ENCODE measurements at places on chromosomes 7 and 10.

DNA sequence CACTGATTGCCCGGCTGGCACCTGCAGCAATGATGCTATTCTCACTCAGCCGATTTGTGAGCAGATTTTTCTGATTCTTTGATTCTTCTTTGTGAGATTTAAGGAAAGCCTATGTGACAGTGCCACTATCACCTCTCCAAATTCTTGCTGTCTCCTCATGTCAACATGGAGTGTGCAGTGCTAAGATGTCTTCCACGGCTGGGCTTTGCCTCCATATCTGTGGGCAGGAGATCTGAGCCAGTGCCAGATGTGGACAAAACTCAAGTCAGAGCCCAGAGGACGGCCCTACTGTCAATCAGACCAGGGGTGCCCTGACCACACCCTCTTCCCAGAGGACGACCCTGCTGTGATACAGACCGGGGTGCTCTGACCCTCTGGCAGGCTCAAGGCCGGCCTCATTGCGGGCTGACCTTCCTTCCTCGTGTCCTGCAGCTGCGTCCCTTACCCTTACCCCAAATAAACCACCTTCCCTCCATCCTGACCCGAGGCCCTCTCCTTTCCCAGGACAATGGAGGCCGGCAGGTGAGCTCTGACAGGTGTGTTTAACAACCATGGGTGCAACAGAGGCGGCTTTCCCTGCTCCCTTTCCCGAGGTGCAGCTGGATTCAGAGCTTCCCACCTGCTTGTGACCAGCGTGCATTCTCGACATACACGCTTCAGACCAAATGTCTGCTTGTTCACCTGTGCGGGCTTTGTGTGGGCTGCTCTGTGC, 221.4 kb downstream of the ADARB2 start:
- DNase-seq = no peak

- DNase-seq = no peak
Measured at GRCh38 chr7:45968312-45968711, 47.2 kb upstream of the IGFBP3 start.

DNA sequence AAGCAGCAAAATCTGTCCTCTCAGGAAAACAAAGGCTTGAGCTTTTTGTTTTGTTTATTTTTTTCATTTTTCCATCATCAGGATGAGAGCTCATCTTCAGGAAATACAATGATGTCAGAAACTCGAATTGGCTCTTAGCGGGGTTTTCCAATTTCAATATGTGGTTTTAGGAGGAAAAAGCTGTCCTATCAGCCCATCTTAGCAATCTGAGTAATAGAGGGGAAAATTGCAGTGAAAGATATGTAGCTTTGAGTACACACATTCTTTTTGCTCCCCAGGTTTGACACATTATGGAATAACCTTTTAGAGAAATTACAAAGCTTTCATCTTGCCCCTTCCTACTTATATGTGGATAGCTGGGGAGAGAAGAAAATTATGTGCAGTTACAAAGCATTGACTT, 113.6 kb upstream of the MYO3A start:
- DNase-seq = no peak

DNA sequence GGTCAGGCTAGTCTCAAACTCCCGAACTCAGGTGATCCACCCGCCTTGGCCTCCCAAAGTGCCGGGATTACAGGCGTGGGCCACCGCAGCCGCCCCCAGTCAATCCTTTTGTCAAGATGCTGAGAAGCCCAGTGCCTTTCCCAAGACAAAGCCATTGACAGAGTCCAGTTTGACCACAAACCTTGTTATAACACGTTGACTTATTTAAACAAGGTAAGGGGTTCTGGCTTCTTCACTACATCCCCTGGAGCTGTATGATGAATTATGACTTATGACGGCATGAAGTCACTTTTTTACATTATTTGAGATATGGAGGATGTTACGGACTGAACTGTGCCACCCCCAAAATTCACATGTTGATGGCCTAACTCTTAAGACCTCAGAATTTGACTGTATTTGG, 5.8 kb upstream of the SEC61G start:
- no peak for DNase-seq

DNA sequence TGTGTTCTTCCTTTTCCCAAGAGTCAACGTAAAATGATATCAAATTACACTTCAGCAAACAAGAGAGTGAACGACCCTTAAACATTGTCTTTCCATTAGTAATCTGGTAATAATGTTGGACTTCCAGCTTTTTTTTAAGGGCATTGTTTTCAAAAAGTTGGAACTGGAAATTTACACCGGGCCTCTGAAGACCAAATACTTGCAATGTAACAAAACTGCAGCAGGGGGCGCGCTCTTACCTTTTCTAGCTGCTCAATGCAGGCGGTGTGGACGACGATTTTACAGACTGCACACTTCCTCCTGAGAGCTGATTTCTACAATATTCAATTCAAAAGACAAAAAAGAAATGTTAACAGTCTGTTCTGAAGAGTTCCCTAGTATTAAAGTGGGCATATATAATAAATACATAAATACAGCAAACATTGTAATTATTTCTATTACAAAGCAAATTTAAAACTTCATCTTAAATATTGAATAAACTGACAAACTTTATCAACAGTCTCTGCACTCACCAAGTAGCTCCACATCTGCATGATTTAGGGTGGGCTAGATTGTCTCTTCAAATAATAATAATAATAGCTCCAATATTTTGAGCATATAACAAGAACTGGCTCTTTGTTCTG, 190.4 kb downstream of the DGKI start:
- peak; percentile 87 for DNase-seq

DNA sequence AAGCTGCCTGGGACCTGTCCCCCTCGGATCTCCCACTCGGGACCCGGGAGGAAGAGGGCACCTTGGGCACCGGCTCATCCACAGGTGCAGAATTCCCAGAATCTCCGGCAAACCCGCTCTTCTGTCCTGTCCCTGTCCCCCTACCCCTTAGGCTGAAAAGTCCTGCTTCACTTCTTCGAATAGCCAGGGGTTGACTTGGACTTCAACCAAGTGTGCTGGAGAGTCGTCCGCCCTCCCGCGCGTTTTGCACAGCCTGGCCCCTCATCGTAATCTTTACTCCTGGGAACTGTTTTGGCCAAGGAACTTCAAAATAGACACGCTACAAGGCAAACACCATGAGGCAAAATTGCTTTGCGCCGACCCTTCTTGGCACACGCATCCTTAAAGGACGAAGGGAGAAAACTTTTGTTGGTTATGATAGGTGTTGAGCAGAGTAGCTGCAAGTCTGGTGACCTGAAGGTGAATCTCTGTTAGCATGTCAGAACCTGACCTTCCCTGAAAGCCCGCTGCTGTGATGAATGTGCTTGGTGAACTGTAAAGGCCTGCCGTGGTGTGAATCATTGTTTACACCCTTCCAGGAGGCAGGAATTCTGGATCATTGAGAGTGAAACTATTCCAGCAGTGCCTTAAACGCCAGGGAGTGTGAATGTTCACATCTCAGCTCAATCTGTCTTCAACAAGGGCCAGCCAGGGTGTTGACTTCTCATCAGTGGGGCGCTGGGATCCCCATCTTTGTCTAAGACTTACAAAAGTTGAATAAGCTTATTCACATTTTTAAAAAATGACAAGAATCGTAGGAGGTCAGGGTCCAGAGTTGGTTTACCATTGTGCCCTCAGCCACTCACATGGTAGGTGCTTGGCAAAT, 589 bp upstream of the RAPGEF5 start:
- DNase-seq = peak; percentile 1

- no peak for DNase-seq
Measured at GRCh38 chr7:96313940-96314339, 8.0 kb downstream of the SLC25A13 start.

DNA sequence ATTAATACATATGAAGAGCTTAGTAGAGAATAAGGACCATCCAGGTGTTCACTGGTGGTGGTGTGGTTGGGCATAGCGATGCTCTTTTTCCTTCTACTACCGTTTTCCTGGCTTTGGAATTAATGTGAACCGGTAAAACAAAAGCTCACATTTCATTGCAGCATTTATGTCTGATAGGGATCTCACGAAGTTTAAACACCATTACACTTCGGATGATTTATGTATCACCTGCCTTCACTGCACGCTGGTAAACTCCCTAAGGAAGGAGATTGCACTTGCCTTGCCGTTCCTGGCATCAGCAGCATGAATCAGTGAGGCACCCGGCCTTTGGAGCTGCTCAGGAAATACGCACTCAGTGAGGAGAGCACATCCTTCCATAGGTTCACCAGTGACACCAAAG, 47.5 kb downstream of the WIPF3 start:
- no peak for DNase-seq

DNA sequence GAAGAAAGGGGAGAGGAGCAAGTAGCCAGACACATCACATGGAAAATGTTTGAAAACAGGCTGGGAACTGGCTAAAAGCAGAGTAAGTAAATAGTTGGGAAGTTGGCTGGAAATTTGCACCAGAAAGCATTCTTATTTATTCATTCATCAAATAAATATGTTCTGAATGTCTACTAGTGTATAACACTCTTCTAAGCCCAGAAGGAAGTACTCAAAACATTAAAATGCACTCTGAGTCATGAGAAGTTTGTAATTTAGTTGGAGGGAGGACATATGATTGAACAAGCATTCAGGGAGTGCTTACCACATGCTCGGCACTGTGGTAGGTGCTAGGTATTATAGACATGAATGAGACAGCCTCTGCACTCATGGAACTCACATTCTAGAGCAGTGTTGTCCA, 37.0 kb upstream of the CNNM1 start:
- peak; percentile 12 for DNase-seq

DNA sequence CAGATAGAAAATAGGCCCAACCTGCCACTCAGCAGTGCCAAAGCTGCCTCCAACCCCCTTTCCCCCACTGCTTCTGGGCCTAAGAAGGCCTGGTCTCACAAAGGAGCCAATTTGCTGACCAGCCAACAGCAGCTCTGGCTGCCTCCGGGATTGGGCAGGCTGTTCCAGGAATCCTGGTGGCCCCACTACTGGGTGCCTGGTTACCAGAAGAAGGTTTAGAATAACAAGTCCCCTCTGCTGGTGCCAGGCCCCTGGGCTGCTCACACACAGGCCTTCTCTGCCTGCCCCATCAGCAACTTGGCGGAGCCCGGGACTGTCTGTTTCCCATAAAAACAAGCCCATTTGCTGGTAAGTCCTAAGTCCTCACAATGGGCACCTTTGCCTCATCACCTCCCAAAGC, 1.2 kb downstream of the PHKG1 start:
- DNase-seq = peak; percentile 75

DNA sequence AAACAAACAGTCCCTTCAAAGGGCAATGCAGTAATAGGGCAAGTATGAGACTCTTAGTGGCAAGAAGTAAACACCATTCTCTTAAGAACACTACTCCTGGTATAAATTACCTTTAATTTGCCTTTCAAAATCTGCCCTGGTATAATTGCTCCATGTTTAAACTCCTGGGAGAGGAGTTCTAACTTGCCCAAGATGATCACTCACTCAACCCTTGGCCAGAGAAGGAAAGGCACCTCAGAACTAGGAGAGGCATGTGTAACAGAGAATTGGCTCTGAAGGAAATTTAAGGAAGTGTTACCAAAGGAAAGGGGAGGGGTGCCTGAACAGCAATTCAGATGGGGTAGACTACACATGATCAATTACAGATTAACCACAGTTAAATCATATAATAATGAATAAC, 1173.6 kb upstream of the SORCS1 start:
- DNase-seq = no peak

GRCh38 chr7:101168412-101169049, 3.2 kb upstream of the VGF start:
- DNase-seq = no peak

DNA sequence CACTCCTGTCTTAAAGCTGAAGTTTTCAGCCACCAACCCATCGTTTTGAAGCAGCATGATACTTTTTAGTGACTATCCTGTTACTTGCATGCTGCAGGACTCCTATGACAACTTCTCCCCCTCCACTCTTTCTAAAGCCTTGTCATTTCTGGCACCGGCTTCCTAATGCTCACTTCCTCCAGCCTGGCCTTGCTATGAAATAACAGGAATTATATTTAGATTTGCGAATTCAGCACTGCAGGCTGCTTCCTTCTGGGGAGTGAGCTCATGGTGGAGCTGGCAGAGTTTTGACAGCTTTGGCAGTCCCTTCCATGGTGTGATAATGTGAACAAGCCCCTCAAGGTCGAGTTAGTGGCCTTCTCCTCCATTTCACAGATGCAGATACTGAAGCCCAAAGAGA, 13.4 kb downstream of the BLNK start:
- DNase-seq = no peak

- peak; percentile 89 for DNase-seq
Measured at GRCh38 chr7:121994625-121995410, 121.9 kb downstream of the PTPRZ1 start.

DNA sequence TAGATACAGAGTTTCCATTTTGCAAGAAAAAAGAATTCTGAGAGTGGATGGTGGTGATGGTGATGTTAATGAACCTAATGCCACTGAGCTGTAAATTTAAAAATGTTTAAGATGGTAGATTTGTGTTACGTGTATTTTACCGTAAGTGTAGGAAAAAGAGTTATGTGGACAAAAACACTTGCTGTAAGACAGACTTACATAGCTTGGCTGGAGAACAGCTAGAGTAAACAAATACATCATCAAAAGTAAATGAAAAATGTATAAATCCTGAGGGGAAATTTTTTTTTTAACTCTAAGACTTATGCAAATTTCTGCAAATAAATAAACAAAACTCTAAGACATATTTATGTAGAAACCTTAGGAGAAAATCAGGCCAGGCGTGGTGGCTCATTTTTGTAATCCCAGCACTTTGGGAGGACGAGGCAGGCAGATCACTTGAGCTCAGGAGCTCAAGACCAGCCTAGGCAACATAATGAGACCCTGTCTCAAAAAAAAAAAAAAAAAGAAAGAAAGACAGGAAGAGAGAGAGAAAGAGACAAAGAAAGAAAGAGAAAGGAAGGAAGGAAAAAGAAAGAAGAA, 66.2 kb upstream of the CDK13 start:
- DNase-seq = no peak

- DNase-seq = no peak
Measured at GRCh38 chr7:96224685-96225084, 97.2 kb downstream of the SLC25A13 start.

GRCh38 chr7:68725843-68726785, 872.2 kb upstream of the AUTS2 start:
- DNase-seq = no peak

- peak; percentile 42 for DNase-seq
Measured at GRCh38 chr10:92970301-92971070, 90.1 kb upstream of the CYP26C1 start.

- DNase-seq = no peak
Measured at GRCh38 chr10:61318429-61318828, 134.8 kb downstream of the TMEM26 start.

GRCh38 chr10:132528064-132528691, 9.4 kb upstream of the INPP5A start:
- peak; percentile 58 for DNase-seq

DNA sequence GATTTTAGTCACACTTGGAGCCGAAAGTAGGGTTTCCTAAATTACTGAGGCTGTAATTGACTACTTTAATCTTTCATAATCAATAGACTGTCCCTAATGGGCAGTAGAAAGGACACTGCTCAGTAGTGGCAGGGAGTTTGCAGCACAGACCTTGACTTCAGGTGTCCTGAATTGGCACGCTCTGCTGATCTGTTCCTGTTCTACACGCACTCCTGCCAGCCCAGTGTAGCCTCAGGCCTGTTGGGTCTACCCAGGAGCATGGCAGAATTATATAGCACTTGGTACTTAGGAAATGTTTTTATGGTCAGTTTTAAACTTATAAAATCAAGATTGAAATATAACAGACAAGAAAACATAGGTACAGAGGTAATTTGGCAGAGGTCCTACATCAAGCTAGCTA, 9.0 kb downstream of the EIF4H start:
- DNase-seq = no peak

GRCh38 chr10:31578181-31578852, 259.3 kb downstream of the ZEB1 start:
- DNase-seq = no peak

Data from cardiac fibroblast (primary cell).